T-helper 17 cell (primary cell): ENCODE measurements at places on chromosomes 5 and 9. TPM values are rescaled to one million over a fixed set of nuclear protein-coding genes. Genes with fewer than 3 reads are reported as not detected.

- no peak for DNase-seq
These were observed 71.0 kb downstream of the PGM5 start for GRCh38 chr9:68427216-68427977.

DNA sequence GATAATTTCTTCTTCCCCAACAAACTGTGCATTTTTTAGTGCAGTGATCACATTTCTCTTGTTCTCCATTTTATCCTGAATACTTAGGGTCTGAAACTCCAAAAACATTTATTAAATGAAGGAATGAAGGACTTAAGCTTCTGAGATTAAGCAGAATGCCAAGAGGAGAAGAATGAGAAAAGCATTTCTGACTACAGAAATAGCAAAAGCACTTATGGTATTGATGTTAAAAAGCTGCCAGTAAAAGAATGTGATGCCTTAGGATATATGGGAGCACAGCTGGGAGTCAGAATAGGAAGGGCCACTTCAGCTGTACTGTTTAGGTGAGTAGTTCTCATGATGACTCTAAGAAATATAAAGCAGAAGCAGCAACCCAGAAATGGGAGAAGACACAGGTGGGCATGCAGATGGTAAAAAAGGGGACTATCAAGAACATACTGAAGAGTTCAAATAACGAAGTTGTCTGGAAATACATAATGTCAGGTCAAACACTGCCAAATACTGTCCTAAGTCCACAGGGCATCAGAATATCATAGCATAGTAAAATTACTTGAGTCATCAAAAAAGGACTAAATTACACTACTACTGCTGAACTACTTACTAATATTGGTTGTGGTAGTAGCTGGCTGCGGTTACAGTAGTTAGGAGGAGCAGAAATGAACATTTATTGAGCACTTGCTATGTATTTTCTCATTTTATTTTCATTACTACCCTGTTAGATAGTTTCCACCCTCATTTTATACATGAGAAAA, 132.7 kb downstream of the MAPKAP1 start:
- DNase-seq: no peak

DNA sequence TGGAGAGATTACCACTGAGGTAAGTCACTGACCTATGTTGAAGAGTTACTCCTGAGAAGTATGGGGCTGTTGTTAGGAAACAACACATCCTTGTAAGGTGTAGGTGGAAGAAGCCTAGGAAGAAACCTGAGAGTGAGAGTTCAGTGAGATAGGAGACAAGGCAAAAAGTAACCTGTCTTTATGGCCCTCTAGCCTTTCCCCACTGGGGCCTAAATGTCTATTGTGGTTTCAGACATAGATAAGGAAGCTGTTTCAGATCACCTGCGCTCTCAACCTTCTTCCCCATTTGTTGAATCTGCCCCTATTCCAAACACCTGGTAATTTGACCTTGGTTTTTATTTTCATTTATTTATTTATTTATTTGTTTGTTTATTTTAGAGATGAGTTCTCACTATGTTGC, 397.1 kb upstream of the RORB start:
- no peak for DNase-seq

DNA sequence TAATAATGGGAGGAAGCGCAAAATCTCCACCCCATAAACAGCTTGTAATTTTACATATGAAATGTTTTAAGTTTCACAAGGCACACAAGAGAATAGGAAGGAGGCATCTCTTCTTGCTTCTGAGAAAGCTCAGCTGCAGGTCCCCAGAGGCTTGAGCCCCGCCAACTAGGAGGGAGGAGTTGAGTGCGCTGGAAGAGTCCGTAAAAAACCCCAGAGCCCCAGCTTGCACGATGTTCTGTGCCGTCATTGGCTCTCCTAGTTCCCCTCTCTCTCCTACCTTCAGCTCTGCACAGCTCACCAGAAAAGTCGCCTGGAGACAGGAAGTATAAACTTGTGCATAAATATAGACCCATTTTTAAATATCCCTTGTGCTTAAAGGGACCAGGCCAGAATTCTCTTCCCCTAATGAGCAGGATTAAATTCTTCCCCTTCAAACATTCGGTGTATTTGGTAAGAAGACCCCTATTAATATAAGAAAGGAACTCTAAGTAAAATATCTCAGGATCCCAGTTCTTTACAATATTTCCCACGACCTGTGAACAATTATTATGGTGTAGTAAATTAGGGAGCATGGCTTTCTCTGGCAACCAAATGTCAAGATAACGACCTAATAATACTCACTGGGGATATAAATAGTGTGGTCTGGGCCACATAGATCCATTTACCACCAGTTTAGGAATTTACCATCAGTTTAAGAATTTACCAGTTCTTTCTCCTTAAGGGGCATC, 13.7 kb downstream of the GLRX start:
- peak; percentile 71 for DNase-seq

- no peak for DNase-seq
These were observed 105.4 kb downstream of the SEMA5A start for GRCh38 chr5:9440517-9440916.

GRCh38 chr5:6236170-6236793, 142.1 kb downstream of the MED10 start:
- no peak for DNase-seq

- DNase-seq: no peak
These were observed 150.8 kb upstream of the RANBP3L start for GRCh38 chr5:36452424-36453006.

DNA sequence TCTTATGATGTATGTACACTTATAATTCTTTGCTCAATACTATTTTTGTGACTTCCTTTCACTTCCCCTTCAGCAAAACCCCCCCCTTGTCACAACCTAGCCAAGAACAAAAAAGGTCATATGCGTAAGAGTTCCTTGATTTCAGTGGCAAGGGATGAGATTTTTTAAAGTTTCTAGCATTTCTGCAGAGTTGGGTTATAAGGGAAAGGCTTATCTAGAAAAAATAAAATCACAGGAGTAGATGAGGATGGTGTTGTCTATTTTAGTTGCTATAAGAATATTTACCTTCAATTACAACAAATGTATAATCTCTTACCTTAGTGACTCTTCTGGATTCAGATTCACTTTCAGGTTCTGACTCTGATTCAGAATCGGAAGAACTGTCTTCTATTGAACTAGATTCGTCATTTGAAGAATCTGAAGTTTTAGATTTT, 184.6 kb downstream of the AP3B1 start:
- DNase-seq: no peak

GRCh38 chr9:76316069-76316468, 78.2 kb downstream of the RFK start:
- DNase-seq: no peak

DNA sequence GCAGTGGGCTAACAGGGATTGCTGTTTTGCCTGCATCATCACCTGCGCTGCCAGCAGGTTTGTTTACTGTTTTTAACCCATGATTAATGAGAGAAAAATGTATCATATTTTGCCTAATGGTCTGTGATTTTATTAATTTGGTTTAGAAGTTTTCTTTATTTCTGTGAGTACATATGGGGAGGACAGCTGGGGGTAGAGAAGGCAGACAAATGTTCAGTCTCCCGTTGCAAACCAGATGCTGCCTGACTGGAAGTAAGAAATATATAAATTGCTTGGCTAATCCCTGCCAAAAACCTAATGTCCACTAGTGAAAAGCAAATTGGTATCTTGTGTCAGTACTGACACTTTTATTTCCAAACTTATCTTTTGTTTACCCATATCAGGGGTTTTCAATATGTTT, 1766.1 kb upstream of the C9orf72 start:
- DNase-seq: no peak

GRCh38 chr5:96332535-96333366, 100.3 kb downstream of the PCSK1 start:
- no peak for DNase-seq

DNA sequence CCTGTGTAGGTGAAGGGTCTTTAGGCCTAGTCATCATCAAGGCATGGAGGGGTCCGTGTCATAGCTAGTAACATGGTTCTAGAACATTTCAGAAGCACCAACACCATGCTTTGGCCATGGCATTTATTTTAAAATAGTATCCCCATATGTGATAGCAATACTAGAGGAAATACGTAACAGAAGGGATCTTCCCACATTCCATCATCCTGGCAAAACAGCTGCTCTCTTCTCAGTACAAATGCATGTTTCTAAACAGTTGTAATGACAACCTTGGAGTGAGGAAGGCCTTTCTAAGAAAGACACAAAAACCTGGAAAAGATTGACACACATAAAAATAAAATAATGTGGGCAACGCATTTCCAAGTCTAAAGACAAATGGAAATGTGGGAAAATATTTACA, 97.6 kb downstream of the GADD45G start:
- DNase-seq: no peak

DNA sequence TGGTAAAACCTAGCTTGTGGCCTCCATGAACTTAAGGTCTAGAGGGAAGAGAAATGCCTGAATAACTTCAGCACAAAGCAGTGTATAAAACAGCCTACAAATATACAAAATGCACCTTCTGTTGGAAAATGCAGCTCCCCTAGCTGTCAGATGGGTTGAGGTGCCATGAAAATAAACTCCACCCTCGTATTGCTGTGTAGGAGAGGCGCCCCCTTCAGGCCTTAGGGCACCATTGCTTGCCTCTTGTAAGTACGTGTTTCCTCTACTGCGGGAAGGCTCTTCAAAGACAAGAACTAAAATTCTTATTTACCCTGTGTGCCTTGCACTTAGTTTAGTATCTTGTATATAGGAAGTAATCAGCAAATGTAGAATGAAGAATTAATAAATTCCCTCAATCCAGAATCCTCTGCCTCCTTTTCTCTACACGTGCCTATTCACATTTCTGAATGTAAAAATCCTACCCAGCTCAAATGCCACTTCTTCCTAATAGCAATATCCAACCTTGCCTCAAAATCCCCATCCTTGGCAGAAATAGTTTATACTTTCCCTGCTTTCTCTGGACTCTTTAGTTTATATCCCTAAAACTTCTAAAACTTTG, 393.7 kb upstream of the PDE4D start:
- DNase-seq: no peak

DNA sequence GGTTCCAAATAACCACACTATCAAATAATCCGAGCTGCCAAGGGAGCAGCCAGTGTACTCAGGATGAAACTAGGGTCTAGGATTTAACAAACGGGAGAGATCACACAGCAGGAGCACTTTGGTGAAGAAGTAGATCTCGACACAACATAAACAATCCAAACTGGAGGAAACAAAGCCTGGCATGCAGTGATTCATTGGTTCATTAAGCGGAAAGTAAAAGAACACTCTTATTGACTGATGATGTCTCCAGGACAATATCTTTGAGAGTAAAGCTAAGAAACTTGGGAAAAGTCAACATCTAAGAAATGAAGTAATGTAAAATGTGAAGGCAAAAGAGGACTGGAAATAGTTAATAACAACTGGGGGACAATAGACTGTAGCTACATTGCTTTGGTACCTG, 1478.3 kb upstream of the CDH9 start:
- DNase-seq: no peak

The TCF7 gene
- 308 TPM for total RNA-seq

The CNTNAP3B gene
- total RNA-seq: 0.37 TPM

The NEUROG1 gene
- not detected for total RNA-seq

The MTAP gene
- 26.2 TPM for total RNA-seq

The CYSTM1 gene
- total RNA-seq: 7.8 TPM

The PDZD2 gene
- total RNA-seq: 3.0 TPM
